Purkinje cell (primary cell): ENCODE measurements at places on chromosomes 2 and 18. TPM values are rescaled to one million over a fixed set of nuclear protein-coding genes. Genes with fewer than 3 reads are reported as not detected.

Gene TNS1
- 0.18 and 0.82 TPM in 2 replicates for polyA plus RNA-seq

Gene LONRF2
- 7.2 and 13.5 TPM in 2 replicates for polyA plus RNA-seq

Gene HOXD13
- polyA plus RNA-seq = not detected in 2 replicates

Gene PPP1R1C
- polyA plus RNA-seq = 2.3 and 3.5 TPM in 2 replicates

Gene B4GALT6
- polyA plus RNA-seq = 43.5 and 44.0 TPM in 2 replicates

Gene C2orf80
- 1.4 and 28.1 TPM in 2 replicates for polyA plus RNA-seq
